ENCODE measurements at places on chromosomes 4 and X.

DNA sequence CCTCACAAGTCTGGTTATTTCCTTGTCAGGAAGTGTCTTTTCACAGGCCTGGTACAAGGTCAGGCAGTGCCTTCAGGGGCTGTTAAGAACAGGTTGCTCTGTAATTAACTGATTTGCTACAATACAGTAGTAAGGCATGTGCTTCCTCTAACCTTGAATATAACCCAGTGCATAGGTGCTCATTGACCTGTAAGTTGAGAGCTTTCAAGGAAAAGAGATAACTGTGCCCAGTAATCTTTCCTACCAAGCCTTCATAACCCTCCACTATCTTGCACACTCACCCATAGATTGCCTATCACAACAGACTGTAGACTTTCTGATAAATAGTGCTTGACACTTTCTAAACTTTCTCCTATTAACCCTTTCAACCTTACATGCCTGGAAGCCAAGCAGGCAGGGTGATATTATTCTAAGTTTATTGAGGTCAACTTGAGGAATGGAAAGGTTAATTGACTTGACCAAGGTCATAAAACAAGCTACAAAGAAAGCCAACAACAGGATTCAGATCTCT is 148.1 kb downstream of the PPARGC1A start:
- no peak for DNase-seq

DNA sequence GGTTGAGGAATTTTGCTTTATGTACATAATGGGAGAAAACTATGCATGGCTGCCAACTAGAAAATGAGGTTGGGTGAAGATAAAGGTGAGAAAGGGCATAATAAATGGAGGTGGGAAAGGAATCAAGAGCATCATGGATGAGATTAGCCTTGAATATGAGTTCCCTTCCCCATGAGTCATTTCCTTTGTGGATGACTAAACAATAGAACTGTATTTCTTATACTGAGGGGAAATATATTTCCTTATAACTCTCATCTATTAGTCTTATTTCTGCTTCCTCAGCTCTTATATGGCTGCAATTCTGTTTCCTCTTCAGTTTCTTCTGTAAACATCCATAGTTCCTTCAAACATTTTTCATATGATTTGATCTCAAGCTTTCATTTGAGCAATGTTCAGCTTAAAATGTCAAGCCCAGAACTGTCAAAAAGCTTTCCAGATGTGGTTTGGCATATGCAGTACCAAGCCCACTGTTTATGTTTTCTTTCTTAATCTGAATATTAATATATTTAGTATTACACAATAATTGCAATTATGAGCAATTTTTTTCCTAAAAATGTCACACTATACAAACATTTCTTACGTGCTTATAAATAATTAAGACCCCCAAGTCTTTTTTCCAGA is 100.7 kb upstream of the GRPR start:
- DNase-seq = peak; percentile 15

DNA sequence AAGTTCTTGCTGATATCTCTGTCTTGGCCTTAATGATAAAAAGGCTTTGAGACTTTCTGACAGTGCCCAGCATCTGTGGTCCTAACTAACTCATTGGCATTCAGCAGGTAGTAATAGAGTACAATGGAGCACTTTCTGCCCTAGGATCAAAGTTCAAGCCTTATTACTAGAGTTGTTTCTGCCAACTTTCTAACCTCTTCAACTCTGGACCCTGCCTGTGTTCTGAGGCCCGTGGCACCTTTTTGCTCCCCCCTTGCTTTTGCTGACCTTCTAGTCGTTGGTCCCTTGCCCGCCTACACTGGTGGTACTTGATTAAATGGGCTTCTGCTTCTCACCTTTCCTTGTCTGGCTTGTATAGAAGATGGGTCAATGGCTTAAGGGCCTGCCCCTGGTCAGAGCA is 126.3 kb downstream of the PPARGC1A start:
- no peak for DNase-seq

- peak; percentile 15 for DNase-seq
These were observed 768 bp downstream of the MID2 start for GRCh38 chrX:107826238-107827029.

- peak; percentile 58 for DNase-seq
These were observed 99.8 kb downstream of the ANXA3 start for GRCh38 chr4:78651250-78651860.

DNA sequence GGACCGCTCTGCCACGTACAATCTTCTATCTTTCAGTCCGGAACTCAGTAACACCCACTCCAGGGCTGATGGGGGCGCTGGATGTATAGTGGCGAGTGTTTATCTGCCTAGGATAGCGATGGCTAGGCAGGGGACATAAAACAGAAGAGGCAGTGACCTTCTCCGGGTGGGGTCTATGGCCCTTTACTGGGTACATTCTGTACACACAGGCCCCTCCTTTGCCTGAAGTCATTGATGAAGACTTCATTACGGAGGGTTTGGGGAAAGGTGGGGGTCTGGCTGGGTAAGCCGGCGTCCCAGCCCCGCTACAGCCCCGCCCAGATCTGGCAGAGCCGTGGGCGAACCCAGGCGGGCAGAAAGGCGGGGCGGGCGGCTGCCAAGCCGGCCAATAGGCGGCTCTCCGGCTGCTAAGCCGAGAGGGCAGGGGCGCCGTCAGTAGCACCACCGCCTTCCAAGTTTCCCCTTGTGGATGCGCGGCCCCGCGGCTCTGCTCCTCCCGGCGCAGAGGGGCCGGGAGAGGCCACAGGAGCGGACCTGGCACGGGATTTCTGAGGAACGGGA is at the start of gene CHST7:
TSS of gene CHST7 (plus strand) at position 435 of the 561 bp plus-strand sequence. CDS start 167 bp downstream, outside the sequence.
- peak; percentile 38 for DNase-seq

DNA sequence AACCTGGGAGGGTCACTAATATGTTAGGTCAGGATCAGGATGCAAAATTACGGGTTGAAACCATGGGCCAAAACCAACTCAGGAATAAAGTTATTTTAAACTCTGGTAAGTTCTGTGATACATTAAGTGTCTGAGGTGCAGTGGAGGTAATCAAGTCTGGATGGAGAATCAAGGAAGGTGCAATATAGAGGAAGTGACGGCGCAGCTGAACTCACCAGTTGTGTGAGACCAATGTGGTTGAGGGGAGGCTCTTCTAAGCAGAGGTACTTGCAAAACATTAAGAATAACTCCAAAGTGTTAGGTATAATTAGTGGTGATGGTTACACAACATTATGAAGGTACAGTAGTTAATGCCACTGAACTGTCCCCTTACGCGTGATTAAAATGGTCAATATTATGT is 19.7 kb downstream of the GAB3 start:
- DNase-seq = peak; percentile 28

GRCh38 chr4:159758061-159758460 is 655.2 kb downstream of the RAPGEF2 start:
- no peak for DNase-seq

GRCh38 chr4:125123570-125124109 is 191.1 kb upstream of the FAT4 start:
- DNase-seq = no peak

- DNase-seq = no peak
These were observed 49.2 kb downstream of the CD40LG start for GRCh38 chrX:136697156-136697555.

DNA sequence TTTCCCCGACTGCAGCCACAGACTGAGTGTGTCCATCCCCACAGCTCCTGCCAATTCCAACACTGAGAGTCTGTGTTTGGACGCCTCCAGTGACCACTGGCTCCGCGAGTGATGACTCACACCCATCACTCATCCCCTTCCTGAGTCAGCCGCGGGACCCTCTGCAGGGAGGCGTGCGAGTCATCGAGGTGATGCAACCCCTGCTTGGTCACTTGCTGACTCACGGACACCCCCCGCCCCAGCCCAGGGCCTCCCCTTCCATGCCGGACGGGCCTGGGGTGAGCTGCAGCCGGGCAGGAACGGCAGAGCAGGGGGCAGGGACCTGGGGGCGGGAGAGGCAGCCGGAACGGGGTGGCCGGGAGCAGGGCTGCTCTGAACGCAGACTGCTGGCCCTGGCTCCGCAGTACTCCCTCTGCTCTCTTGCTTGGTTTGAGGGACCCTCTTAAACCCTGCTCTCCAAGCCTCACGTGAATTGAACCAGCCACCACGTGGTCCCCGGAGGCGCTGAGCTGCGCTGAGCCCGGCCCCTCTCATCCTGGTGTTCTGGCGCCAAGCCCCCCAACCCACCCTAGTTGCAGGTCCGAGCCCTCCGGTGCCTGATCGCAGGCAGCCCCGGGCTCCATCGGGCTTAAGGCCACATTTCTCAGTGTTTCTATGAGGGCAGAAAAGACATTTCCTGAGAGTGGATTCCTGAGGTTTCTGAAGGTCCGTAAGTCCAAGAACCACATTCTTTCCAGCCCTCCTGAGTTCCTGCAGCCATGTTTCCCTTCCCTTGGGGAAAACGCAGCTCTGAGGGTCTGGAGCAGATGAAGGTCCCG is 32.4 kb downstream of the FGFRL1 start:
- DNase-seq = peak; percentile 95

DNA sequence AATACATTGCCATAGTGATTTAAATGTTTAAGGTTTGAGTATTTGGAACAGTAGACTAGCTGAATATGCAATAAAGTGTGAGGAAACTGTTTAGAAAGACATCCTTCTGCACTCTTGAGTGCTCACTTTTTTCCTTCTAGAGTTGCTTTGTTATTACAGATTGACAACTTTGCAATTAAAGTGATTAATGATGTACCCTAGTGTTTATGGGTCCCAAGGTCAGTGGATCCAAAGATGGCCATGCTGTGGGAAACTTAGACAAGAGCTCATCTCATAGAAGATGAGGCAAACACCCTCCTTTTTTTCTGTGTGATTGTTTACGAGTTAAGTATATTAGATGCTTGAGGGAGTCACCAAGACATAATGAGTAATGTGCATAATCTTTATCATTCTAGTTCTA is 118.8 kb downstream of the PDLIM5 start:
- DNase-seq = no peak

- DNase-seq = no peak
These were observed 161.2 kb upstream of the BCOR start for GRCh38 chrX:40258909-40259308.

DNA sequence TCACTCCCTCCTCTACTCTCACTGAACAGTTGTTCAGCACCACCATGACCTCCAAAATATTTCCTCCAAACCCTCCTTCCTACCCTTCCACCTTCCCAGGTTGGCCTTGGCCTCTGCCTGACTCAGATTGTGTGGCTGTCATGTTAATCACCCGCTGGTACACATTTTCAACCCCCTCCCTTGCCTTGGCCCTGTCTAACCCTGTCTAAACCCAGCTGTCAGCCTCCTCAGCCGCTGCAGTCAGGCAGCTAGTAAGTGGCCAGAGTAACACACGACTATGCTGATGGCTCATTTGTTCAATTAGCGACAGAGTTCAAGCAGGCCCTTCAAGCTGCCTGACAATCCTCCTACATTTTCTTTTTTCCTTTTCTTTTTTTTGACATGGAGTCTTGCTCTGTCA is 18.0 kb downstream of the ING2 start:
- no peak for DNase-seq

DNA sequence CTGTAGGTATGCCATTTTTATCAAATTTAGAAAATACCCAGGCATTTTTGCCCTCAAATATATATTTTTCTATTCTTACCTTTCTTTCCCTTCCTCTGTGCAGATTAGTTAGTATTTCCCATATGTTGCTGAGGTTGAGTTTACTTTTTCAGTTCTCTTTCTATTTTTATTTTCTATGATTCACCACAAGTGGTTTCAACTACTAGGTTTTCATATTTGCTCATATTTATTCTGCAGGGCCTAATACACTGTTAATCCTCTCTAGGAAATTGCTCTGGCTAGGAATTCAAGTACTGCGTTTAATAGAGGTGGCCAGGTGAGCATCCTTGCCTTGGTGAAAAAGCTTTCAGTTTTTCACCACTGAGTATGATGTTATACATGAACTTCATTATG is 1535.3 kb upstream of the PCDH10 start:
- no peak for DNase-seq

DNA sequence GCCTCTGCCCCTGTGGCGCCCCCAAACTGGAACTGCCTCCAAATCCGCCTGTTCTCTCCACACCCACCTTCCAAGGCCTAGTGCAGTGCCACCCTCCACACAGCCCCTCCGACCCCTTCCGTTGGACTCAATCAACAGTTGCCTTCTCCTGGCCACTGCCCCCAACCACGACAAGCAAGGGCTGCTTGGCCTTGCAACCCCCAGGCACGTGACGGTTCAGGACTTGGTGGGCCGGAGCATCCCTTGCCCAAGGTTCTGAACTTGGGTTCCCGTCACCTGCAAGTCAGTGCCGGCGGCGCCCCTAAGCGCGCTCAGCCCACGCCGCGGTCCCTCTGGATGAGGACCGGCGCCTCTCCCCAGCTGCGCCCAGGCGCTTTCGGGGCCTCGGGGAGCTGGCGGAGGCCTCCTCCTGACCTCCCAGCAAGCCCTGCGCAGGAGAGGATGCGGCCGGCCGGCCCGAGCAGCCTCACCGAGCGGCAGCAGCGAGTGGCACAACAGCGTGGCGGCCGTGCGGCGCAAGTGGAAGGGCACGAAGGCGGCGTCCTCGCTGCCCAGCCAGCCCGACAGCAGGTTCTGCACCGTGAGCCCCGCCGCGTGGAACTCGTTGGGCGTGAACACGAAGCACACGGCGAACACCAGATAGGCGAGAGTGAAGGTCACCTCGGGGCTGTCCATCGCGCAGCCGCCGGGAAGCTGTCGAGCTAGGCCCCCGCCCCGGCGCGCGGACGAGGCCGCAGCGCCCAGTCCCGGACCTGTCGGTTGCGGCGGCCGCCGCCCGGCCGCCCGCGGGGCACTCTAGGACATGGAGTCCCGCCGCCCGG is 750 bp downstream of the TMEM129 start:
- DNase-seq = no peak

DNA sequence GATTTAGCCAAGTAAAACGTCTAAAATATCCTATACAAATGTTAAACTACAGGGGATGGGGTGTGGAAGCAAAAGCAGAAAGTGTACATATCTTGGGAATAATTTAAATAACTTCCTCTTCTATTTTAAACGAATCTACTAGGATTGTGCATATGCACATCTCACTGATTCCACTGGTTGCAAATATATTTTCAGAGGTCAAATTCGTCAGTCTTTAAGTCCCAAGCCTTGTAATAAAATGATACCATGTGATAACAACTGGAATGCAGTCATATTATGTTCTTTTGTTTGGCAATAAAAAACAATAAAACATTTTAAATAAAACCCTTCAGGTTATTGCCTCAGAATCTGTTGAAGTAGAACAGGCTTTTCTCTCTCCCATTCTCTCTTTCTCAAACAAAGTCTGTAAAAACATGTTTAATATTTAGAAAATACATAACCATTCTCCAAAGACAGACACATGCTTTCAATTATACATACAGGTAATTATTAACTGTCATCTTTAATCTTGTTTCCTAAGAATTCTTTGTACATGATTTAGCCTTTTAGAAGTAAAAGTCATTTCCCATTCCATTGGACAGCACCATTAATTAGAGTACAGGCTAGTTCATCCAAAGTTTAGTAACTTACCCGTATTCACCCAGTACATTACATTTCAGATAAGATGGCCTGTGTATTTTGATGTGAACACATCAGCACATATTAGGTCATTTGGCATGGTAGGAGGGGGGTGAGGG is 421.1 kb downstream of the PCDH7 start:
- no peak for DNase-seq

GRCh38 chr4:86483773-86484172 is 110.3 kb upstream of the PTPN13 start:
- no peak for DNase-seq

GRCh38 chr4:65461781-65462180 is 208.5 kb downstream of the EPHA5 start:
- no peak for DNase-seq

Data from CD14-positive monocyte (primary cell).